ENCODE measurements at places on chromosomes 3 and 15. TPM values are rescaled to one million over a fixed set of nuclear protein-coding genes. Genes with fewer than 3 reads are reported as not detected.

TTC23 gene
- polyA plus RNA-seq, result 17.8 TPM

DNA sequence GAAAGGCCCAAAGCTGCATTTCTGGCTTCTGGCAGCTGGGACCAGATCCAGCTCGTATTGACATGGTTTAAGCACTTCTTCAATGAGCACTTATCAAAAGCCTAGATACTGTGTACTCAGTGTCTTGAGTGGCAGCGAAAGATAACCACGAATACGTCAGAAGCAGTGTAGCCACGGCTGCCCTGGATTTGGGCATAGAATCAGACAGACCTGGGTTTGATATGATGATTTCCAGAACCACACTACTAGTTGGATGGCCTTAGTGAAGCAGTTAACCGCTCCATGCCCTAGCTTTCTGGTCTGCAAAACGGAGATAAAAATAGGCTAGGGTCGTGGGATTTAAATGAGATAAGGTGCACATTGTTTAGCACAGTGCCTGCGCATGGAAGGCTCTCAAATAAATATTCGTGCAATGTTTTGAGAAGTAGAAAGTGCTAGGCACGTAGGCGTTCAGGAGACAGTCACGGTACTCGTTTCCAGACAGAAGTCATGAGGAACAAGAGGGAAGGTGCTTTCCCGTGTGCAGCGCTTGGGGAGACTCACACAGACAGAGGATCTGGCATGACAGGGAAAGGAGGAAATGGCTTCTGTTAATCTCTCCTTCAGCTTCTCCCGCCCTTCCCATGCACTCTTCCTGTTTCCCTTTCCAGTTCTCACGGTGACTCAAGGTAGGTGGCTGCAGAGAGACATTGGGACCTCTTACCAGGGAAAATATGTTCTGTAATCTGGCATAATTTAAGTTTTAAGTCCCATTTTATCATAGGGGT is 70.3 kb downstream of the CCNL1 start:
- no peak for DNase-seq

TNK2 gene
- polyA plus RNA-seq, result 38.3 TPM

GHSR gene
- not detected for polyA plus RNA-seq

GRCh38 chr15:67042551-67043142 is 22.8 kb upstream of the SMAD3 start:
- DNase-seq, result no peak

ARL6 gene
- 5.1 TPM for polyA plus RNA-seq

CCK gene
- polyA plus RNA-seq, result not detected

FES gene
- 30.0 TPM for polyA plus RNA-seq

GRCh38 chr3:155313300-155313699 is 19.8 kb upstream of the STRIT1 start:
- no peak for DNase-seq

GRCh38 chr15:62983956-62984355 is 58.6 kb upstream of the TPM1 start:
- no peak for DNase-seq

- DNase-seq, result no peak
Observed at GRCh38 chr3:192957441-192958021, 39.9 kb upstream of the MB21D2 start.

EXD1 gene
- polyA plus RNA-seq, result not detected

GRCh38 chr15:35958975-35959374 is 413.0 kb upstream of the DPH6 start:
- no peak for DNase-seq
